ENCODE measurements at places on chromosomes 3 and 15.

DNA sequence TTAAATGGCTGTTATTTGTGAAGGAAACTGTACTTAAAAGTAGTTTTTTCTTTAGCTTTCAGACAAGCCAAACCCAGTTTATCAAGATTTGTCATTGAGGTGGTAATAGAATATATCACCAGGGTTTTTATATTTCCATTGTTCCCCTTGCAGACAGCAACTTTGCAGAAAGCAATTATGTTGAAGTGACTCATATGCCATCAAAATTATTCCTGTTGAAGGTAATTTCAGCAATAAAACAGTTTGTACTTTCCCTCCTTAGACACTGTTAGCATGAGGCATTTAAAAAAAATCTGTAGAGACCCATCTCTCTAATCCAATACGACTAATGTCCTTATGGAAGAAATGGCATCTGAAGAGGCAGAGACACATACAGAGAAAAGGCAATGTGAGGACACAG is 219.0 kb downstream of the NFKBIZ start:
- no peak for DNase-seq

- DNase-seq = no peak
Observed at GRCh38 chr15:40277471-40277870, 5.4 kb downstream of the ANKRD63 start.

DNA sequence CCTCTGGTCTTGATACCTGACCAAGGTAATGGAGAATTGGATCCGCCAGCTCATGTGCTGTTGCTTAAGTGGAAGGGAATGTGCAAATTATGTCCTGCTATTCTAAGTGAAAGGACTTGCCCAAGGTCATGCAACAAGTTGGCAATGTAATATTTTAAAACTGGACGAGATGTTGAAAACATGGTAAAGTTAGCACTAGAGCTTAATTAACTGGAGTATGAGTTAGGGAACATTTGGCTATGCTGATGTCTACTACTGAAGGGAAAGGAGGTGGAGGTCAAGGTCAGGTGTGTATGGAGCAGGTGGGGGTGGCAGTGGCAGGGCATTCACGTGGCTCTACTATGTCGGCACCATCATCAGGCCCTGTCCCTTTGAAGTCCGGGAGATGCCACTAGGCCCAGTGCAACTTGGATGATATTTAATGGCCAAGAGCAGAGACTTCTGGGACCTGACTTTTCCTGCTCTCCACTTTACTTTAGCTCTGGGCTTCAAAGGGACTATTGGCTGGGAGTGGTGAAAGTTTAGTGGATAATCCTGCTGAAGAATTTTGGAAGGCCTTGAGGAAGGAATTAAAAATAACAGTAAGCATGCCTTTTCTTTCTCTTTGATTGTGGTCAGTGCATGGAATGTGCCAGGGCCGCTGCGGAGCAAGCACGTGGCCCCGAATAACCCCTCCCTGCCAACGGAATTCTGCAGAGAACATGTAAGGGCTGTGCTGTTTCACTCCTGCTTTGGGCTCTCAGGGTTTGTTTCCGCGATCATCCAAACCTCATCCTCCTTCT is 14.9 kb downstream of the SMAD3 start:
- DNase-seq = no peak

- no peak for DNase-seq
Observed at GRCh38 chr3:62562017-62562416, 188.7 kb upstream of the FEZF2 start.

DNA sequence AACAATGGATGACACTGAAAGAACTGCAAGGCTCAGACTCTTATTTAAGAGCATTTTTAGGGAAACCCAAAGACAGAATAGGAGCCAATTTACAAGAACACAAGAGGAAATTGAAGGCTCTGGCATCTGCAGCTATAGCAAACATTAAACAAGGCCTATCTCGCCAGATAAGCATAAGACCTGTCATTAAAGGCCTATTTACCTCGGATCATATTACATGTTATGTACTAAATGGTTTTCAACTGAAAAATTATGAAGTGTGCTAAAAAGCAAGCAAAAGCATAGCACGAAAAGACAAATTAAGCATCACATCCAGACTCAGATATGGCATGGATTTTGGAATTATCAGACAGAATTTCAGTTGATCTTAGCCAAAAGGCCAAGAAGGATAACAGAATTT is 617.1 kb downstream of the SQOR start:
- DNase-seq = no peak

Data from CD4-positive, alpha-beta T cell treated with Interleukin-17A for 1 hour (primary cell).